ENCODE measurements at places on chromosomes 3 and 15.

DNA sequence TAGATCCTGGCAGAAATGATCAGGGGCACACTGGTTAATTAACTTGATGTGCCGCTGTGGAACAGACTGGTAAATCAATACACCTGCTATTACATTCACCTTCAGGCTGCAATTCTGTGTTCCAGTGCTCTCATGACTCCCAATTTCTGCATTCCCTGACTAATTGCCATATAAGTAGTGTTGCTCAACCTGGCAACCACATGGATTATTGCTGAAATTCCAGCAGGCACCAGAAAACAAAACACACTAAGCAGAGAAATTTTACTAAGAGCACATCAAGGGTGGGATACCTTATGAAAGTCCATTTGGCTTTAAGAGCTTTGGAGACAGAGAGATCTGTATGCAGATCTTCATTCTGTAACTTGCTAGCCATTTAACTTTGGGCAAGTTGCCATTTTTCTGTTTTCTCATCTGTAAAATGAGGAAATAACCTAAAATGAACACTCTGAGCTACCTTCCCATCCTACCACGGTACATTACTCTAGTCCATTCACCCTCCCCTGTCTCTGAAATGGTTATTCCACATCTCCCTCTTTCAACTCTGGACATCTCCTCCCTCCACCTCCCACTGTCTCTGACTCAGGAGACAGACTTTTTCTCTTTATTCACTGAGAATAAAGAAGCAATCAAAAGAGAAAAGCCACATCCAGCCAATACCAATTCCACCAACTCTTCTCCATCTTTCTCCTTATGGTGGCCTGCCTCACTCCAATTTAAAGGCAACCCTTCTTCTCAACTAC is 54.6 kb downstream of the STAC start:
- DNase-seq: no peak

DNA sequence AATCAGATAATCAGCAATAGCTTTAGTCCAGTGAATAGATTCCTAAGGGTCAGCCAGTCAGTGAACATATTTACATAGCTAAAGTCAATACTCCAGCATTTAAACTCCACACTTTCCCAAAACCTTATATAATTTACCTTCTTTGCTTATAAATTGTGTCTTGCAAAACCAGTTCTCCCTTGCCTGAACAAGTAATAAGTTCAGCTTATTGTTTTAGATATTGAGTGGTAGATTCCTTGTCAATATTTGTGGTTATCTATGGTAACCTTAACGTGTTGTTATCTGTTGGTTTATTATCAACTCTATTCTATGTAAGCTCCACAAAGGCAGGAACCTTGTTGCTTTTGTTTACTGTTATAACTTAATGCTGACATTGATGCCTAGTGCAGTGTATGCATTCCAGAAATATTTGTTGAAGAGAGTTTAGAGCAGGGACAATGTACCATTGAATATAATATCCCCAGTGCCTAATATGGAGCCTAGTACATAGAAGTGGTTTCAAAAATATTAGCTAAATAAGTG is 24.0 kb downstream of the PLSCR5 start:
- no peak for DNase-seq

- DNase-seq: no peak
These were observed 342.9 kb downstream of the CNTN3 start for GRCh38 chr3:74271541-74271940.

DNA sequence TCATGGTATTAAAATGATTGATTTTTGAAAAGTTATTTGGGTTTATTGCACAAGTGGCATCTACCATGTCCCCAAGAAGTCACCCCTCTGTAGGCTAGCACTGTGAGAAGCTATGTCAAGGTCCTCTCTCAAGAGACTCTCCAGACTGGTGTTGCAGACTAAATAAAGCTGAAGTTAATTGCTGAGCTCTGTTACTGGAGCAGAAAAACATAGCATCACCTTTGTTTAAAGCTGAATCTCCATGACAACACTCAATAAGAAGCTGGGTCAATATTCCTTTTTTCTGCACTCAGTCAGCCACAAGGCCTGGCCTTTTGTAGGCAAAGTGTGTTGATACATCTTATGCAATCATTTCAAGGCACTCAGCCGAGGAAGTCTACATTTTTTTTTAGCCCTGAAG is 806.6 kb upstream of the LMCD1 start:
- no peak for DNase-seq

GRCh38 chr3:14465425-14465824 is 63.0 kb downstream of the SLC6A6 start:
- DNase-seq: no peak

GRCh38 chr3:162400697-162401096 is 904.1 kb downstream of the OTOL1 start:
- no peak for DNase-seq

DNA sequence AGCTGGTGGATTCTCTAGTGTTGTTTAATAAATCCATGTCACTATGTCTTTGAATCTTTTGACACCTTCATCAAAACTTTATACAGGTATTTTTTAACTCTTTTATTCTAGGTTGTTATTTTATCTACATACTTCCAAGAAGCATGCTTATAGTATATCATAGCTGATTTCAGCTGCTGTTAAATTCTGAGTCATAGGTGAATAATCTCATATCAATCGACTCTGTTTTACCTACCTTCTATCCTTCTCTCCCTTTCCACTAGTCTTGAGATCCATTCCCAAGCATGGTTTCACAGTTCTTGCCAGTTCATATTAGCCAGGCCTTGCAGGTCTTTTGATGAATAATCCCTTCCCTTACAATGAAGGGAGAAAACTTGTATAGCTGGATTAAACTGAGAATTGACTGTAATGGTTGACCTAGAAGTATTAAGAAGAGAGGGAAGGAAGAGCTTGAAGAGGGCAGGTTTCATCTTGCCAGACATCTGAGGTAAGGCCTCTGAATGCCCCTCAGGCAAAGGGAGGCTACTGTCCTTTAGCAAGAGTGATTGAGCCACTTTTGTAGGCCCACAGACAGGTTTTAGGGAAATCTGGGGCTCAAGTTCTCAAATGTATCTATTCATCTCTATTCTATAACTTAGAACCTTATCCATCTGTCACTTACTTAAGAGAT is 146.4 kb downstream of the EPHA6 start:
- DNase-seq: no peak

DNA sequence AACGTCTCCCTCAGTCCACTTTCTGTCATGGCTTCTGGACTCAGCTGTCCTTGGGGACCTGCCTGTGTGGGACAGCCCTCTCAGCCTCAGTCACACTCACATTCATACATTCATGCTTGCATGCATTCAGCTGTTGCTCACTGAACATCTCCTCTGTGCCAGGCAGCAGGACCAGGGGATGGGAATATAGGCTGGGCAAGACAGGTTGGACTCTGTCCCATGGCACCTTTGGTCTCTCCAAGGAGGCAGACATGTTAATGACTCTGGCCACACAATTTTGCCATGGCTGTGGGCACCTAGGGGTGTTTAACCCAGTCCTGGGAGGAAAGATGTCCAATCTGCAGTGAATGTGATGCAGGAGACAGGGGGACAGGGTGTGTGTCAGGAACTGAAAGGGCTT is 7.8 kb upstream of the DNAH1 start:
- DNase-seq: no peak

DNA sequence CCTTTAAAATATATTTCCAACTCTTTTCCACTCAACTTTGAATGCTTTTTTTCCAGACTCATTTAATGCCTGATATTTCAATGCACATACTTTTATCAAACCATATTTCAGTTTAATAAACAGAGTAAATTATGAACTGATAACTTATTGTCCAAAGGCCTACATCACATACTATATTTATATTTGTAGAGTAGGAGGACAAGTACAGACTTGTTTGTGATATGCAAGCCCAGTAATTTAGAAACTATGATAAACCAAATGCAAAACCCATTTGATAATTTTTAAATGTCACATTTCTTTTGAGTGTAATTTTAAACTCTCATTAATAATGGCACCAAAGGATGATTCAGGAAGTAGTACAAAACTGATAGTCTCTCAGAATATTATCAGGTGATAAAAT is 3.3 kb downstream of the RFX7 start:
- DNase-seq: no peak

DNA sequence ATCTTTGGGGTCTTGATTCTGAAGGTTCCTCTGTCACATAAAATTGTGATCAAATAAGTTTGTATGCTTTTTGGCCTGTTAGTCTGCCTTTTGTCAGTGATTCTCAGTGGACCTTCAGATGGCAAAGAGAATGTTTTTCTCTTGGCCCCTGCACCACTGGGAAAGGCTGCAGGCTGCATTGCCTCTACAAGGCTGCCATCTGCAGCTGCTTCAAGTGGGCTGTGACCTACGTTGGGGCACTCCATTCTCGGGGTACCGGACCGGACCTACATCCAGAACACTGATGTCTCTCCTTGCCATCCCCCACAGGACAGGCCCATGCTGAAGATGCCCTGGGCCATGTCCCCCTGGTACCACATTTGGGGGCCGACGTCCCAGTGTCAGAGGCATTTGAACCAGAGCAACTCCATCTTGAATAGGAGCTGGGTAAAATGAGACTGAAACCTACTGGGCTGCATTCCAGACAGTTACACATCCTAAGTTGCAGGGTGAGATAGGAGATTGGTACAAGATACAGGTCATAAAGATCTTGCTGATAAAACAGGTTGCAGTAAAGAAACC is 37.5 kb upstream of the MFGE8 start:
- DNase-seq: no peak

GRCh38 chr3:101778385-101779046 is 495 bp upstream of the NXPE3 start:
- DNase-seq: no peak

DNA sequence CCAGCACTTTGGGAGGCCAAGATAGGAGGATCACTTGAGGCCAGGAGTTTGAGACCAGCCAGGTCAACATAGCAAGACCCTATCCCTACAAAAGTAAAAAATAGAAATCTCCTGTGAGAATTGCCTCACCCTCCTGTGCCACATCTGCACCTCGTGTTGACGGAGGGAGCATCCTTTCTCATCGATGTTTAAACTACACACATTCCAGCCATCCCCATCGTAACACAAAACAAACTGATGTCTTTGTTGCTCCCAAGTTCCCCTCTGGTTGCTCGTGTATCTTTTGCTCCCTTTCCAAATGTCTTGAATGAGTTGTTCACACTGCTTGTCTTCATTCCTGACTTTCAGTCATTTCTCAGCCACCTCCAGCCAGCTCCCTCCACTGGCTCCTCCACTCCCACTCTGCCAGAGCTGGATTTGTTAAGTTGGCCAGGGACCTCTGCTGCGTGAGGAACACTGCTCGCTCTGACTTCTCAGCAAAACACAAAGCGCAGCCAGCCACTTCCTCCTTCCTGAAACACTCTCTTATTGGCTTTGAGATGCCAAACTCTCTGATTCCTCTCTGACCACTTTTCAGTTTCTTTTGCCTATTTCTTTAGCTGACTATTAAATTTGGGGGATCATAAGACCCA is 53.6 kb upstream of the ATP13A3 start:
- no peak for DNase-seq

GRCh38 chr3:9278498-9278897 is 29.1 kb upstream of the SRGAP3 start:
- DNase-seq: no peak

- no peak for DNase-seq
These were observed 8.8 kb downstream of the VIPR1 start for GRCh38 chr3:42511201-42511600.

DNA sequence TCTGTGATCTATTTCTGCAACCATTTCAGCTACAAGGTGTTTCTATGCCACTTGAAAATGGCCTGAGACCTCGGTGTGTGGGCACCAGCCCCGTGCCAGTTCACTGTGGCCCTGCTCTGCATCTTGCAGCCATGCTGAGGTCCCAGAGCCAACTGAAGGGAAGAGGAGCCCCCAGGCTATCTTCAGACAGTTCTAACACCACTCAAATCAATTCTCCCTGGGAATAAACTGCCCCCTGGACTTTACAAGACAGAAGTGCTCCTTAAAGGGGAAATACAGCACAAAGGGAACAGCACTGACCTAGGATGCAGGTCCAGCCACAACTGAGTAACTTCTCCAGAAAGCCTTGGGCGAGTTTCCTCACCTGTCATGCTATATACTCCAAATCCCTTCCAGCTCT is 3.9 kb downstream of the XXYLT1 start:
- no peak for DNase-seq

Measured in NCI-H1417 treated with DMSO at 0.1 percent for 48 hours (cell line).